ENCODE measurements at places on chromosomes 11 and 22.

GRCh38 chr11:133720951-133721350 is 124.4 kb downstream of the SPATA19 start:
- no peak for DNase-seq

DNA sequence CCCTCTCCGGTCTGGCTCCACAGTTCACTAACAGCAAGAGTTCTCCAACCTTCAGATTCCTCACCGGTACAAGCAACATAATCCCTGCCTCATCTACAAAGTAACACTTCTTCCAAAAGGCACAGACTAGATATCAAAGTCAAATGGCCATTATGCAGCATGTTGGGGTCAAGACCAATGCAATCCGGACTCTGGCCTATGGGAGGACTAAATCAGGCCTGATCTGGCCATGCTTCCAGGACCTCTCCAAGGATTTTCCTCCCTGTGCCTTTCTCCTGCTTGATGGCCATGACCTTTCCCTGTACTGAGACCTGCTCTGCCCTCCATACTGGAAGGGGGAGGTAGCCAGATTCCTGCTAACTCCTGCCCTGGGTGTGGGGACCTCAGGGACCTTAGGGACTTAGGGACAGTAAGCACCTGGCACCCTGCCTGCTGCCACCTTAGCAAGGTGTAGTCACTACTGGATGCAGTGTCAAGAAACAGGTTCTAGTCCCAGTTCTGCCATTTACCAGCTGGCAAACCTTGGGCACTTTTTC is 6.7 kb downstream of the TBC1D10A start:
- no peak for DNase-seq

- DNase-seq: no peak
Measured at GRCh38 chr11:65187146-65187675, 5.5 kb downstream of the CAPN1 start.

DNA sequence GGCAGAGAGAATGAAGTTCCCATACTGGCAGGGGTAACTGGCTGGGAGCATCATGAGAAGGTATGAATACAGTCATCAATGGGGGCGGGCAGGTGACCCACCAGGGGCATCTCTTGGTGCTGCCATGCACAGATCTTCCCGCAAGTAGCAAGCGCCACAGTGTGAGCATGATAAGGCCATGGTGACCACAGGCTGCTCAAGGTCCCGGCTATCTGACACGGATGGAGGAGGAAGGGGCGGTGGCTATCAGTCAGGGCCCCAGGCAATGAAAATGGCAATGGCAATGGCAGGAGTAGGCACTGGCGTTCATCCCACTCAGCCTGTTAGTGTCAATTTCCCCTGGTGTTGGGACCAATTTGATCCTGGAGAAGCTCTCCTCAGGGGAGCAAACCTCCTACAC is 21.6 kb downstream of the ASCL2 start:
- no peak for DNase-seq

GRCh38 chr11:65186701-65187100 is 5.0 kb downstream of the CAPN1 start:
- no peak for DNase-seq

DNA sequence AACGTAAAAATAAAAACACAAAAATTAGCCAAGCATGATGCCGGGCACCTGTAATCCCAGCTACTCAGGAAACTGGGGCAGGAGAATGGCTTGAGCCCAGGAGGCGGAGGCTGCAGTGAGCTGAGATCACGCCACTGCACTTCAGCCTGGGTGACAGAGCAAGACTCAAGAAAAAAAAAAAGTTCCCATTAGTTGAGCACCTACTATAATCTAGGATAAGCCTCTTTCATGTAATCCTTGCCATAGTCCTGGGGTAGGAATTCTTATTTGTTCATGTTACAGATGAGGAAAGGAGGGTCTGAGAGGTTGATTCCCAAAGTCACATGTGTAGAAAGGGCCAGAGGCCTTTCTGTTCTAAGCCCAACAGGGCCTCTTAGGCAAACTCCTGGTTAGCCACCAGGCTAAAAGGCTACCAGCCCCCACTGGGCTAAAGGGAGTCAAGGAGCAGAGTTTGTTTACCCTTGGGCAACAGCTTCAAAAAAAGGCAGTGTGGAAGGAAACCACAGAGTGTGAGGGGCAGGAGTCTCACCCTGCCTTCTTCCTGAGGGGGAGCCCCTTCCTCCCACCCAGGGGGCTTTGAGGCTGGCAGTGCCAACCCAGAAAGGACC is 21.6 kb upstream of the CSNK1E start:
- no peak for DNase-seq

GRCh38 chr11:115325523-115325922 is 178.7 kb downstream of the CADM1 start:
- DNase-seq: no peak

Data from T1000 (cell line).